ENCODE measurements at places on chromosomes 16 and 17.

DNA sequence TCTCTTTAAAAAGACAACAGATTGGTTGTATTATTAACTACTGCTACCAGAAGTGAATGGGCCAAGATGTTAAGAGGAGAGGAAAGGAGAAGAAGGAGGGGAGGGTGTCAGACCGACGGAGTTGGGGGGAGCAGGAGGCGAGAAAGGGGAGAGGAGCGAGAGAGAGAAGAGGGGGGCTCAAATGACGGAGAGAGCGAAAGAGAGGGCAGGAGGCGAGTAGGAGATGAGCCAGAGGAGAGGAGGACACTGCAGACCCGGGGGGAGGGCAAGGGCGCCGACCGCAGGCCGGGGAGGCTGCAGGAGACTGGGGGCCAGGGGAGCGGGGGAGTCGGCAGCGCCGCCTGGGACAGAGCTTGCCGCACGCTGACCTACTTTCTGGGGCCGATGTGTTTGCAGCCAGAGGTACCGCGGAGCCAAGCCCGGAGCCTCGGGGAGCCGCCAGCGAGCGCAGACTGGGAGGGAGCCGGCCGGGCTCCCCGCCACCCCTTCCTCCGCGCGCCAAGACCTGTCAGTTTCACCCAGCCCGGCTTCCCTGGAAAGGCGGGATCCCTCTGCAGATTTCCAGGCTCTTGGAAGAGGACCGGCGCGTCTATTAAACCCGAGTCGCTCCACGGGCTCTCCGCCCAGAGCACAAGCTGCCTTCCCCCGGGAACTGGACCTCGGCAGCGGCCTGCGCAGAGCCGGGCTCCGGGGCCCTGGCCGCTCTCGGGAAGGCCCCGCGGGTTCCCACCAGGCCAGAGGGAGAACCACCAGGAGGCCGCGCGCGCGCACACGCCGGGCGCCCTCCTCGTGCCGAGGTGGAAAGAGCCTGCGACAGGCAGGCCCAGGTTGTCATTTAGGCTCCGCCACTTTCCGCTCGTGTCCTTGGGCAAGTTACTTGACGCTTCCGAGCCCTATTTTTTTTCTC, 74.6 kb downstream of the CMC2 start:
- DNase-seq: no peak

DNA sequence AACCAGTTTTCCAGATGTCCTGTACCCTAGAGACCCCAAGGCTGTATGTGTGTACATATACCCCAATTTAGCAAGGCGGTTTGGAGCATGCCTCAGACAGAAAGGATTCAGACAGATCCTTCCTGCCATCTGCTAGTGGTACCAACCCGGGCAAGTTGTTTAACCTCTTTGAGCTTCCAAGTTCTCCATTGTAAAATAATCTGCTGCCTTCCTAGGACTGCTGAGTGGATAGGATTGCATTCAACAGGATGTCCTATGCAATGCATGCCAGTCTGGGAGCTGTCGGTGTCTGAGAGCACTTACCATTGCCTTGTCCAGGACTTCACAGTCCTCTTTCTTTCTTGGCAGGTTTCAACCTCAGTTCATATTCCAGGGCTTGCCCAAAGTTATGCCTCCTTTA, 1.9 kb downstream of the CDH13 start:
- DNase-seq: no peak

GRCh38 chr17:63718988-63719387, 19.1 kb upstream of the LIMD2 start:
- no peak for DNase-seq

- no peak for DNase-seq
Observed at GRCh38 chr17:10328971-10329923, 43.6 kb downstream of the MYH13 start.

DNA sequence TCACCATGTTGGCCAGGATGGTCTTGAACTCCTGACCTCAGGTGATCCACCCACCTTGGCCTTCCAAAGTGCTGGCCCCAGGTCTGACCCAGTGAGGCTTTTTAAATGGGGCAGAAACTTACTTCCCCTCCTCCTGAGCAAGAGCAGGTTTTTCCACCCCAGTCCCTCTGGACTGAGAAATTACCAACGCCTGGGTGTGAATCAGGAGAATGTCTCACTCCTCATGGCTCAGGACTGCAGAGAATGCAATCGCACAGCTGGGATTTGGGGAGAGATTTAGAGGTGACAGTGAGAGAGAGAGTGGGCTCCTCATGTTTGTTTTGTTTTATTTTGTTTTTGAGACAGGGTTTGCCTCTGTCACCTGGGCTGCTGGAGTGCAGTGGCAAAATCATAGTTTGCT, 203.6 kb downstream of the RAB11FIP4 start:
- no peak for DNase-seq

- DNase-seq: no peak
Observed at GRCh38 chr16:11023262-11024039, 79.1 kb downstream of the CLEC16A start.

- DNase-seq: no peak
Observed at GRCh38 chr16:81018496-81018895, 11.5 kb downstream of the CENPN start.

DNA sequence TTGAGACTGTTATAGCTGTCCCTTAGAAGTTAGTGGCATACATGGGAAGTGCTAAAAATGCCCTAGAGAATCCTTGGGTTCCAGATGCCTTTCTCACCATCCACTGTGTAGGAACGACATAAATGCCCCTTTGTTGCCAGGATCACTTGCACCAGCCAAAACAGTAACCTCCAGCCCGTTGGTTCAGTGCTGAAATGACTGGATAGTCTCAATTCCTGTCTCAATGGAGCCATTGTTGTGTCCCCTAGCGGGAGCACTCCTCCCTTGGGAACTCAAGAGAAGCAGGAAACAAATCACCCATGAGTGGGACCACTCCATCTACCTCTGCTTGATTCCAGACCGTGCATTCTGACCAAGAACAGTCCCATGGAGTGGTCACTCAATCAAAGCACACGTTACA, 23.1 kb downstream of the MPHOSPH6 start:
- DNase-seq: no peak

DNA sequence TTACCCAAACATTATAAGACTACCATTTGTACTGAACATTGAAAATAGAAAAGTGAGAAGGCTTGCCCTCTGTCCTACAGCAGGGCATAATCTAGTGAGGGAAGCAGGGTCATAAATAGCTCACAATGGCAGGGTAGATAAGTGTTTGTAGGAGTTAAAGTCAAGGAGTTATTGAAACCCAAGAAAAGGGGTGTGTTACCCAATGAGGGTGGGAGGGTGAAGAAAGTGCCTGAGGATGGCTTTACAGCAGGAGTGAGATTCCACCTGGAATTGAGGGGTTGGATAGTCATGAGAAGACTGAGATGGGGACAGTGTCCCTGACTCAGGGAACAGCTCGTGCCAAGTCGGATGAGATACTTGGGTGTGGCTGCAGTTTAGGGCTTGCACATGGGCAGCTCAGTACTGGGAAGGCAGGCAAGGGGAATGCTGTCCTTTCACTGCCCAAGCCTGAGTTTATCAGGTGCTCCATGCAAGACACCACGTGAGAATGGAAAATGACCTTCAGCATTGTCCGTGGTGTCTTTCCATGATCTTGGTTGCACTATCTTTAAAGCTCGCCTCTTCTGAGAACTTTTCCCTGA, 393.2 kb upstream of the MAF start:
- DNase-seq: no peak

DNA sequence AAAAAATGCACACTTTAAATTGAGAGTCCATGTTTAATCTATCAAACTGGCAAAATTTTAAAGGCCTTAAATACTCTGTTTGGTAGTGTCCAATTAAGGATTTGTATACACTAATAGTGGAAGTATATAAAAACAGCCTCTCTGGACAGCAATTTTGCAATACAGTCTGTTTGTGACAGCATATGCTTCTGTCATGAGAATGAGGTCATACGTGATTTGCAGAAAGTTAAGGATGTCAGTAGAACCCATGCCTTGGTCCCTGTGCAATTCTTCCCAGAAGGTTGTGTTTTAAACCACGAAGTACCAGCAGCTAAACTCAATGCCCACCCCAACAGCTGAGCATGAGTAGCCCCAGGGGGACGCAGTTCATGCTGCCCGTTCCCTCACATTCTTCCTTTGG, 78.4 kb downstream of the AIPL1 start:
- DNase-seq: no peak

DNA sequence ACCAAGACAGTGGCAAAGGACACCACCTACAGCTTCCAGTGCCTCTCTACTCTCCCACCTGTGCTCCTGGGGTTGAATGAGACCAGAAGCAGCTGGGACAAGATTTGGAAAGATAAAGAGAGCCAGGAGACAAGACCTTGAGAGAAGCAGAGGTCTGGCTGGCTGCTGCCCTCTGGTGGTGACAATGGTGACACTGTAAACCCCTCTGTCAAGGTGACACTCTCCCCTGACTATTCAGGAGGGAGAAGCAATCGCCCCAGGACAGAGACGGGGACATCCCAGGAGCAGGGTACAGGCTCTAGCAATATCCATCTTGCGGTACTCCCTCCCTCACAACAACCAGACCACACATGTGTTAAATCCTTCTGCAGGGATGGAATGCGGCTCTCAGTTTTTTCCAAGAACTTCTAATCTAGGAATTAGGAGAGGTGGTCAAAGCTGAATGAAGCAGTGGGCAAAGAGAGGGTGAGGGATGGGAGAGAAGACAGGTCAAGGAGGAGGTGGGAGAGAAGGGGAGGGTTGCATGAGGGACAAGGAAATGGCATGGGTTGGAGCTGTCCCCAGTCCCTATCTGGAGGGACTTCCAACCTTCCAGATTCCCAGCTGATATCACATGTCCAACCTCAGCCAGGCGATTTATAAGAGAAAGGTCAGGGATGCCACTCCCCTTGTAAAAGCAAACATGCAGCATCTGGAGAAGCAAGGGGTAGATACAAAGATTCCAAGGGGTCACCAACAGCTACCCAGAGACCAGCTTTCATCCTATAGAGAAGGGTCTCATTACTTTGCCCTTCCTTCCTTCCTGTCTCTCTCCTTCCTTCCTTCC, 2.9 kb downstream of the PHOSPHO1 start:
- no peak for DNase-seq

DNA sequence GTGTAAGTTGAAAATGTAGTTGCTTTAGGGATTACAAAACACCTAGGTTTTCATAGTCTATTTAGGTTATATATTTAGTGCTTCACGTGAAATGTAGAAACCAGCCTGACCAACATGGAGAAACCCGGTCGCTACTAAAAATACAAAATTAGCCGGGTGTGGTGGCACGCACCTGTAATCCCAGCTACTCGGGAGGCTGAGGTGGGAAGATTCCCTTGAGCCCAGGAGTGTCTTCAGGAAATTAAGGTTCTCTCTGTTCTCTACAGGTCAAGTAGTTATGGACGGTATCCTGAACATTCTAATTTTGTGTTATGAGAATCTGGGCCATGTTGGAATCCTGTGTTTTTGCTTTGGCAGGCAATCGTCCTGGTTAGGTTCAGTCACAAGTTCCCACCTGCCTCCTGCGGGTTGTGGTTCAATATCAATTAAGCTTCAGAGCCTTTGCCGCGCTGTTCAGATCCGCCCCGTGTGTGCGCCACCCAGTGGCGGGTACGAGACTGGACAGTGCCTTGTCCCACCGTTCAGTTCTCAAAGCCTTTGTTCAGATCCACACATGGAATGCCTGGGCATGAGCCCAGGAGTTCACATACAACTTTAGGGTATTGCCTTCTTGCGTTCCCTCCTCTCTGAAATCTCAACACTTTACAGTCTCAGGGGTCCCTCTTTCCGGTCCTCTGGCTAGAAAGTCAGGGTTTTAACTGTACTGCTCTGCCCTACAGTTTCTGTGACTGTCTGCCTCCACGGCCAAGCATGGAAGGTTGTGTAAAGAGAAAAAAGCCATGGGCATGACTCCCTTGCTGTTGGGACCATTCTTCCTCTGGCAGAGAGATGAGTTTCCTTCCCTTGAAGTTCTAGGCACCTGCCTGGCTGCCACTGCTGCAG, 41.7 kb downstream of the HEATR6 start:
- DNase-seq: no peak

- no peak for DNase-seq
Observed at GRCh38 chr17:82480318-82480717, 21.8 kb downstream of the NARF start.

GRCh38 chr16:59330019-59330670, 596.0 kb upstream of the GOT2 start:
- no peak for DNase-seq

DNA sequence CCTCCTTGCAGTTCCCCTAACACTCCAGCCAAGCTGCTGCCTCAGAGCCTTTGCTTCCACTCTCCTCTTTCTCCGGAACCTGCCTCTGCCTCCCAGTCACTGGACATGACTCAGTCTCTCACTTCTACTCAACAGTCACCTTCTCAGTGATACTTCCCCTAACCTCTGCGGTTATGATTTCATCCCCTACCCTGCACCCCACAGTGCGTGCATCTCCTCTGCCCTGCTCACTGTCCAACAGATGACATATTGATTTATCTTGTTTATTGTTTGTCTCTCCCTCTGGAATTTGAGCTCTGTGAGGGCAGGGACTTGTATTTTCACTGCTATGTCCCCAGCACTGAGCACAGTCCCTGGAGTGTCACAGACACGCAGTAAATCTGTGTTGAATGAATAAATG, 100.7 kb downstream of the CYLD start:
- no peak for DNase-seq

DNA sequence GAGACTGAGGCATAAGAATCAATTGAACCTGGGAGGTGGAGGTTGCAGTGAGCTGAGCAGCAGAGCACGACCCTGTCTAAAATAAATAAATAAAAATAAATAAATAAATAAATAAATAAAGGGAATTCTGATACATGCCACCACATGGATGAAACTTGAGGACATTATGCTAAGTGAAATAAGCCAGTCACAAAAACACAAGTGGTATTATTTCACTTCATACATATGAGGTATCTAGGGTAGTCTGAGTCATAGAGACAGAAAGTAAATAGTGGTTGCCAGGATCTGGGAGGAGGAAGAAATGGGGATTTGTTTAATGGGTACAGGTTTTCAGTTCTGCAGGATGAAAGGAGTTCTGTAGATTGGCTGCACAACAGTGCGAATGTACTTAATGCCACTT, 16.3 kb downstream of the PIPOX start:
- DNase-seq: no peak

DNA sequence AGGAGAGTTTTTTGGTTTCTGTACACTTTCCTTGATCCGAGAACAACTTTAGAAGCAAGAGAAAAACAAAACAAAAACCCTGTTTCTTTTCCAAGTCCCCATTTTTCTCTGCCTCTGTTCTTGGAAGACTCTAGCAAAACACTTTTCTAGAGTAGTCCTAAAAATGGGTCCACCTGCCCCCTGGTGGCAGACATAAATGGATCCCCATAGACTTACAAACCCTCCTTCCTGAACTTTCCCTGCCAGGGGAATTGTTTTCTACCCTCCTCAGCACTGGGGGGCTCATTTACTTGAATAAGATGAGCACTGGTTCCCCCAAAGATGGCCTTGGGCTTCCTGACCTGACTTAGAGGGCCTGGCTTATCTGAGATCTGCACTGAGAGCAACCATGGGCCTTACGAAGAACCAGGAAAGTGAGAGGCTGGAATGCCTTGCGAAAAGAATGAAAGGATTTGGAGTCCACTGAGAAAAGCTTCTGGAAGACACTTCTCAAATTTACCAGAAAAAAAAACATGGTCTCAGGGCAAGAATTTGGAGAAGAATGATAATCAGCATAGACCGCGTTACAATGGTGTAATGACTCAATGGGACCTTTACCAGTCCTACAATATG, 48.0 kb upstream of the CDYL2 start:
- DNase-seq: no peak

- DNase-seq: no peak
Observed at GRCh38 chr17:17883801-17884200, 47.0 kb upstream of the SREBF1 start.

- DNase-seq: no peak
Observed at GRCh38 chr17:64356776-64357175, 33.9 kb downstream of the PECAM1 start.

GRCh38 chr16:87202346-87202745, 114.8 kb downstream of the C16orf95 start:
- DNase-seq: no peak

GRCh38 chr16:67158637-67159600, 790 bp downstream of the TRADD start:
- DNase-seq: no peak

Data from cortex of kidney (tissue), 1 donor.